ENCODE measurements at places on chromosomes 2 and 18.

GRCh38 chr2:105882920-105883435 lies 138.3 kb downstream of the NCK2 start:
- no peak for DNase-seq

GRCh38 chr2:19738707-19739106 lies 163.1 kb downstream of the TTC32 start:
- no peak for DNase-seq

DNA sequence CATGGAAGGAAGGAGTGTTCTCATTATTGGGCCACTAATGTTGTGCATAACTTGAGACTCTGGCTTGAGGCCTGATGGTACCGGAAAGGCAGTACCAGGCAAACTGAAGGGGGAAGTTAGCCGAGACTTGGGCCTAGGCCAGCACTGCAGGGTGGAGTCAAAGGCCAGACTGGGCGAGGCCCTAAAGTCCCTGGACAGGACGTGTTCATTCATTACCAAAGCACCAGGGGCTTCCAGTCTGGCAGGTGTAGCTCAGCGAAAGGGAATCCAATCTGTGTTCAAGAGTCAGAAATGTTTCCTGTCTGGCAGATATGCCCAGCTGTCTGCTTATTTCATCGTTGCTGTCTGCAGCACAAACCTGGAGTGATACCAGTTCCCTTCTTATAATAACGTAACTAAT lies 4.7 kb upstream of the ITSN2 start:
- no peak for DNase-seq

DNA sequence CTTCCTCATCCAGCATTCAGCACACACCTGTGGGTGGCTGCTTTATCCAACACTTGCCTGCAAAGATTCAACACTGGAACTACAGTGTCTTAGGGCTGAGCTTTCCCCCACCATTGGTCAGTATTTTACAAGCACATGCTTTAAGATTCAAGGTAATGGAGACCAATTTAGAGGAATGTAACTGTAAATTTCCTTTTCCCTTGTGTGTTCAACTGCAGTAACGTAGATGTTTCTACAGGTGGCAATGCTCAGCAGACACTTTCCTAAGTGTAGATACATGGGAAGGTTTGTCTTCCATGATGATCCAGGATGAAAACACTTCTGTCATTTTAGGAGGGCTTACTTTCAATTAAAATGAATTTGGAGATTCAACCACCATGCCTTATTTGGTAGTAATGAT lies 143.6 kb upstream of the PXDN start:
- no peak for DNase-seq

Data from WTC11 (cell line).